PC-9 (cell line): ENCODE measurements at places on chromosomes 16 and 17. TPM values are rescaled to one million over a fixed set of nuclear protein-coding genes. Genes with fewer than 3 reads are reported as not detected.

DNA sequence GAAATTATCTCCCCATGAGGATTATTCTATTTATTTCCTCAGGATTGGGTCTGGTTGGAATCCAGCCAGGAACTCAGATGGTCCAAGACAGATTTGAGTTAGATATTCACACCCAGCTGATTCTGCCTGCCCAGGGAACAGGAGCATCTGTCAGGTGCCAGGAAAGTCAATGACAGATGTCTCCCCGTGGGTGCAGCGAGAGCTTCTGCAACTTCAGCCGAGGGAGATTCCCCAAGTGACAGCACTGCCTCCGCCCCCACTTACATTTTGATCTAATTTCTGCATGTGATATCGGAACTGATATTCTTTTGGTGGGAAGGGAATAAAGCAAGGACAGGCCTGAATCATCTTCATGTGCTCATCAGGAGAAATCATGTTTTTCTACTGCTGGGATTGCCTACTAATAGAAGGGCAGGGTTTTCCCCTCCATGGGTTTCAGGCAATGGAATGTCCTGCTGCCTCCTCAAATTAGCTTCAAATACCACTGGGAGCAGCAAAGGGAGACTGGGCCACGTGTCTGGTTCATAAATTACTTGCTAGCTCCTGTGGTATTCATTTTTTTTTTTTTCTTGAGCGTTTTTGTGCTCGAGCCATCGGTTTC is 15.7 kb upstream of the DHX8 start:
- DNase-seq, result no peak
- H3K4me1 ChIP-seq, result peaks cover 29% of the 10 kb centered on the region
- H3K4me3 ChIP-seq, result no peak overlapping the region
- peak overlapping the region; percentile 81 for H3K27ac ChIP-seq

The PRAC1 gene
- not detected in 2 replicates for total RNA-seq

DNA sequence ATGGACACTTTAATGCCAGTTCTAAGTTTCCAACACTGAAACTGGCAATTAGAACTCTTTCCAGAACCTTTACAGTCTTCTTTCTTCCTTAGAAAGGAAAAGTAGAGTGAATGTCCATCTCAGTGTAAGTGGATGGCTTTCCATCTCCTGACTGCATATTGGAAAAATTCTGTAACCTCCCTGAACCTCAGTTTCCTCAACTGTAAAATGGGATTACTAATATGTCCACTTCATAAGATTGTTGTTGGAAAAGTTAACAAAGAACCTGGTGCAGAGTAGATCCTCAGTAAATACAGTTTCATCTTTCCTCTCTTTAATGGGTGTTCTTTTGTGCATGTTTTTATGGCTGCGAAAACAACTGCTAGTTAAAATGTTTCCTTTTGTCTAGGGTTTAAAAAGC is 2.6 kb downstream of the TMEM98 start:
- no peak overlapping the region for H3K27ac ChIP-seq
- no peak for DNase-seq
- H3K36me3 ChIP-seq, result no peaks in the 10 kb centered on the region
- H3K4me3 ChIP-seq, result no peak overlapping the region
- H3K4me1 ChIP-seq, result no peaks in the 10 kb centered on the region
- peaks cover 80% of the 10 kb centered on the region for H3K27me3 ChIP-seq

- H3K36me3 ChIP-seq, result no peaks in the 10 kb centered on the region
- no peak overlapping the region for H3K4me3 ChIP-seq
- peak overlapping the region; percentile 39; the same call in 1 of the 2 replicates for H3K27ac ChIP-seq
- H3K27me3 ChIP-seq, result no peaks in the 10 kb centered on the region
Measured at GRCh38 chr17:40251576-40251975, 32.5 kb downstream of the WIPF2 start.

The SLC13A2 gene
- total RNA-seq, result not detected in 2 replicates

DNA sequence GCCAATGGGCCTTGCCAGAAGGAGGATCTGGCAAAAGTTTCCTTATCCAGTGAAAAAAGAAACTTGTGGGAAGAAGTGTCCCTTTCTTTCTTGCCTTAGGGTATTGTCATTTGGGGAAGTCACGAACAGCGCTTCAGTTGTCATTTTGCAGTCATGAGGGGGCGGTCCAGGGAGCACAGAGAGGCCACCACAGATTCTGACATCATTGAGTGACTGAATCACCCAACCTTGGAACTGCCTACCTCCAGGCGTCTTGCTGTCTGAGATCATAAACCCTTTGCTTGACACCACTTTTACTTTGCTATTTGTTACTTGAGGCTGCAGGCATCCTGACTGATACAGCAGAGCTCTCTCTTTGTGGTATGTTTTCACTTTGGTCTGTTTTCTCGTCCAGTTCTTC is 3.1 kb upstream of the WSCD1 start:
- no peaks in the 10 kb centered on the region for H3K36me3 ChIP-seq
- no peak for DNase-seq
- no peak overlapping the region for H3K27ac ChIP-seq
- no peak overlapping the region for H3K4me3 ChIP-seq
- peaks cover 86% of the 10 kb centered on the region for H3K27me3 ChIP-seq

GRCh38 chr17:7586673-7587419 is 3.0 kb downstream of the SOX15 start:
- no peaks in the 10 kb centered on the region for H3K36me3 ChIP-seq
- peaks cover 43% of the 10 kb centered on the region for H3K4me1 ChIP-seq

The CLDN9 gene
- 14.3 and 16.4 TPM in 2 replicates for total RNA-seq

DNA sequence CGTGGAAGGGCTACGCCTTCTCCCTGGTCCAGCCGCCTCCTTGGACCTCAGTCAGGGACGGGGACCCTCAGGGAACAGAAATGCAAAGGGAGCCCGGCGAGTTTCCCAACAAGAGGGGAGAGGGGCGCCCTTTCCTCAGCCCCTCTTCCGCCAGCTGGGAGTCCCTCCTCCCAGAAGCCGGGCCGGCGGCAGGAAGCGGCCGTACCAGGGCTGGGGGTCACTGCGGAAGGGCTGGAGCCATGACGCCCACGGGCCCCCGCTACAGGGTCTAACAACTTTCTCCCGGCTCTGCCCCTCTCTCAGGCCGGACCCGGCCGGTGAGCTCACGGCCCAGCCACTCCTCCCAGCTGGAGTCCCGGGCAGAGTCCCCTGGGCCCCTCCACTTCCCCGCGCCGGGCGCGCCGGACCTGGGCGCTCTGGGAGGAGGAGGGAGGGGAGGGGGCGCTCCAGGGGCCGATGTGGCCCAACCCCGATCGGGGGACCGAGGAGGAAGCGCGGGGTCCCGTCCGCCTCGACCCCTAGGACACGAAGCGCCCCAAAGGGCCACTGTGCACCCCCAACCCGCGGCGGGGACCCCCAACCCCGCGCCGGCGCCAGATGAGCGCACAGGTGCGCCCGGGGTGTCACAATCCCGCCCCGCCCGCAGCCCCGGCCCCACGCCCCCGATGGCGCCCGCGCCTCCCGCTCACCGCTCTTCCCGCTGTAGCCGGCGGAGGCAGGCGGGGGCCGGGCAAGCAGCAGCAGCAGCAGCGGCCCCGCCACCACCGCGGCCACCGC is 578 bp downstream of the PGAP6 start:
- no peaks in the 10 kb centered on the region for H3K4me1 ChIP-seq
- no peak for DNase-seq
- peak overlapping the region; percentile 67 for H3K4me3 ChIP-seq
- no peaks in the 10 kb centered on the region for H3K36me3 ChIP-seq

The TPSG1 gene
- total RNA-seq, result not detected in 2 replicates

The PIK3R5 gene
- not detected in 2 replicates for total RNA-seq

- H3K27me3 ChIP-seq, result no peaks in the 10 kb centered on the region
- H3K4me1 ChIP-seq, result peaks cover 47% of the 10 kb centered on the region
- no peaks in the 10 kb centered on the region for H3K36me3 ChIP-seq
- no peak overlapping the region for H3K4me3 ChIP-seq
- peak overlapping the region; percentile 43 for H3K27ac ChIP-seq
Measured at GRCh38 chr17:72136692-72137091, 15.9 kb downstream of the SOX9 start.

- no peaks in the 10 kb centered on the region for H3K27me3 ChIP-seq
- no peak within 1 kb of the TSS for H3K4me3 ChIP-seq
- DNase-seq, result no peak
Measured at GRCh38 chr17:31321481-31321880, at the start of gene EVI2A. Gene EVI2A, minus strand, starts transcription at chr17:31321622. Its CDS starts 2,609 bp downstream, at chr17:31319013.

DNA sequence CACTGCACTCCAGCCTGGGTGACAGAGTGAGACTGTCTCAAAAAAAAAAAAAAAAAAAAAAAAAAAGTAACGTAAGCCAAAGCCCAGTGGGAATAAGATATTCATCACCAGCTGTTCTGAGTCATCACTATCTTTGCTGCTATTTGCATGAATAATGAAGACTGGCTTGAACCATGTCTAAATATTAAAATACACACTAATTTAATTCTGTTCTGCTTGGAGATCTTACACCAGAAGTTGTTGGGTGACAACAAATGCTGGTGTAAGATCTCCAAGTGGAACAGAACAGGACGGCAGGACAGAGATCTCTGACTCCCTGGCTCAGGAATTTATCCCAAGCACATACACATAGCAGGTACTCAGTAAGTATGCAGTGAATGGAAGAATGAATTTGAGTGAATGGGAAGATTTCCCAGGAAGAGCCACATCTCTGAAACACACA is 19.6 kb downstream of the DNAH17 start:
- no peaks in the 10 kb centered on the region for H3K36me3 ChIP-seq
- no peaks in the 10 kb centered on the region for H3K4me1 ChIP-seq
- no peak overlapping the region for H3K27ac ChIP-seq
- no peaks in the 10 kb centered on the region for H3K27me3 ChIP-seq
- H3K4me3 ChIP-seq, result no peak overlapping the region
- no peak for DNase-seq

DNA sequence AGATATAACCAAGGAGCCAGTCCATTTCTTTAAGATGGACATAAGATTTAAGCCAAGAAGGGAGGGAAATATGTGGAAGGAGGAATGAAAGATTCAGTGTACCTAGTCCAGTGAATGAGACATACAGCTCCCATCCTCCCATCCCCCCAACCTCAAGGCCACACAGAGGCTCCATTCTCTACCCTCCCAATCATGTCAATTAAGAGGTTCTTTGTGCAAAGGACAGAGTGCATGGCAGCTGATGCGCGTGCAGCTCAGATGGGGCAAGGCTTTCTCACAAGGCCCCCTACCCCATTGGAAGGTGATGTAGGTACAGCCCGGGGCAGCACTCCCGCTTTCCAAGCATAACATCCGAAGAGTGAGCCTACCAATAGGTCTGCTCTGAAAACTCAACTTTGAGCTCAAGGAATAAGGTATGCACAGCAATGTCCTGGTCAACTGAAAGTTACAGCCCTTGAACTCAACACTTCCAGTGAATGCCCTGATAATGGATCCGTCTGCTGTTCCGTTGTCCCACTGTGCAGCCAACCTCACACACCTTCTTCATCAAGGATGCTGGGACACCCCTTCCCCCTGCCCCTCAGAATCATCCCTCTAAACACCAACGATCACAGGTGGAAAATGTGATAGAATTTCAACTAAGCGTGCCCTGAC is 458.1 kb downstream of the SOX9 start:
- DNase-seq, result peak; percentile 32
- no peak overlapping the region for H3K27ac ChIP-seq
- H3K4me1 ChIP-seq, result peaks cover 28% of the 10 kb centered on the region
- no peak overlapping the region for H3K4me3 ChIP-seq

The ABCC3 gene
- total RNA-seq, result 221 and 273 TPM in 2 replicates

- H3K4me1 ChIP-seq, result no peaks in the 10 kb centered on the region; the same call in 1 of the 2 replicates
- no peaks in the 10 kb centered on the region for H3K27me3 ChIP-seq
- peak overlapping the region; percentile 83 for H3K4me3 ChIP-seq
- H3K27ac ChIP-seq, result no peak overlapping the region
Measured at GRCh38 chr16:30924076-30924912, 922 bp downstream of the FBXL19 start.

DNA sequence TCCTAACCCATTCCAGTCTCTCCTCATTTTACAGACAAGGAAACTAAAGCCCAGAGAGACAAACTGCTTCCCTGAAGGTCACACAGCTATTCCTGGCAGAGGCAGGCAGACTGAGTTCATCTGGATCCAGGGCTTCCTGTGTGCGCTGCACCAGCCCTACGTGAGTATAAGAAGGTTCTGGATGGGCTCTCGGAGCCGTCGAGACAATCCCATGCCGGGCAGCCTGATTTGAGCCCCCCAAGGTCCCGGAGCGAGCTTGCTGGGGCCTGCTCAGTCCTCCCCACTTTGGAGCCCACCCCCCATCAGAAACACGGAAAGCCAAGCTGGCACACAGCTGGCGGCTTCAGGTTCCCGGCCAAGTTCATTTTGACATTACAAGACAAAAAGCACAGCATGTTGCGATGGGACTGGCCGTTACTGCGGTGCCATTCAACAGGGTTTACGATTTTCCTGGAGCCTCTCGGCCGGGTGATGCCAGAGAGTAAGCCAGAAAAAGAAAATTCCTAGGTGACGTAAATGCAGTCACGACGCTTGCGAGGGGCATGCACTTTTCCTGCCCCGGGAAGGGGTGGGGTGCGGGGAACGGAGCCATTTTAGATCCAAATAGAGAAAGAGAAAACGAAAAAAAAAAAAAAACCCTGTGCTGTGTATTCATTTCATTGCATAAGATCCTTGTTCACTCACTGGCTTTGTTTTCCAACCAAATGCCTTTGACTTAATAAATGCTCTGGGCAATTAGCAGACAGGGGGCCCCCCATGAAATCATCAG is 167.1 kb upstream of the FOXF1 start:
- H3K4me1 ChIP-seq, result no peaks in the 10 kb centered on the region
- DNase-seq, result no peak
- no peak overlapping the region for H3K4me3 ChIP-seq
- H3K27me3 ChIP-seq, result peaks cover 87% of the 10 kb centered on the region
- H3K27ac ChIP-seq, result no peak overlapping the region

The MMP28 gene
- total RNA-seq, result 2.8 and 6.4 TPM in 2 replicates

DNA sequence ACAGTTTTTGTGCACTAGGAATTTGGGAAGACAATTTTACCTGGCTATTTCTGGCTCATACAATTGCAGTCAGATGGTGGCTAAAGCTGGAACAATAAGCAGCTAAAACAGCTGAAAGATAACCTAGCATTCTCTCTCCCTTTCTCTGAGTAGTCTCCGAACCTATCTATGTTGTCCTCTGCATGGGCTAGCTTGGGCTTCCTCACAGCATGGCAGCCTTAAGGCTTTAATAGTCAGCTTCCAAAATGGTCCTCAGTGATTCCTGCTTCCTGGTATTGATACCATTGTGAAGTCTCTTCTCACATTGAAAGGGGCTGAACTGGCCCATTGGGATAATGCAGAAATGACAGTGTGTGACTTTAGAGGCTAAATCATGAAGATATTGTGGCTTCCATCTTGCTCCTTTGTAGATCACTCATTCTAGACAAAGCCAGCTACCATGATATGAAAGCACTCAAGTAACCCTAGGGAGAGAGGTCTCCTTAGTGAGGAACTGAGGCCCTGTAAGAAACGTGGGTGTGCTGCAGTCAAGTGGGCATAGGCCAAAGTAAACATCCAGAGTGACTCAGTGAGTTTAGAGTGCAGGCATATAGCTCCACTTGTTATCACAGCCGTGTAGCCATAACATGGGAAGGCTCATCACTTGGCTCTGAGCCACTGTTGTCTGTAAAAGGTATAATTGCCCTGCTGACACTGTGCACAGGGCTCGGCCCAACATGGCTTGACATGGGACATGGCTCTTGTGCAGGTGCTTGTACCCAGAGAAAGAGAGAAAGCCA is 5.5 kb upstream of the VKORC1 start:
- DNase-seq, result no peak
- no peaks in the 10 kb centered on the region for H3K4me1 ChIP-seq
- H3K4me3 ChIP-seq, result no peak overlapping the region
- no peaks in the 10 kb centered on the region for H3K36me3 ChIP-seq
- no peak overlapping the region for H3K27ac ChIP-seq
